GM12878 (cell line): ENCODE measurements at places on chromosomes 2 and 18. TPM values are rescaled to one million over a fixed set of nuclear protein-coding genes. Genes with fewer than 3 reads are reported as not detected.

The M1AP gene
- not detected in 2 replicates for total RNA-seq

The CUL3 gene
- 80.4 and 80.9 TPM in 2 replicates for total RNA-seq

The SESTD1 gene
- 22.6 and 22.7 TPM in 2 replicates for total RNA-seq

The POLR1B gene
- 45.1 and 55.8 TPM in 2 replicates for total RNA-seq

The MCM6 gene
- total RNA-seq = 89.7 and 92.9 TPM in 2 replicates

The GKN1 gene
- not detected in 2 replicates for total RNA-seq

The MEP1B gene
- not detected in 2 replicates for total RNA-seq

The GCG gene
- total RNA-seq = 0.29 TPM in 1 of 2 replicates, not detected in the other

The CD8B2 gene
- not detected in 2 replicates for total RNA-seq

The KIAA2012 gene
- not detected in 2 replicates for total RNA-seq

The INHBB gene
- total RNA-seq = 0.05 and 0.11 TPM in 2 replicates

The RNF152 gene
- total RNA-seq = 0.03 TPM in 2 replicates

The ANO7 gene
- 0.88 and 1.4 TPM in 2 replicates for total RNA-seq

DNA sequence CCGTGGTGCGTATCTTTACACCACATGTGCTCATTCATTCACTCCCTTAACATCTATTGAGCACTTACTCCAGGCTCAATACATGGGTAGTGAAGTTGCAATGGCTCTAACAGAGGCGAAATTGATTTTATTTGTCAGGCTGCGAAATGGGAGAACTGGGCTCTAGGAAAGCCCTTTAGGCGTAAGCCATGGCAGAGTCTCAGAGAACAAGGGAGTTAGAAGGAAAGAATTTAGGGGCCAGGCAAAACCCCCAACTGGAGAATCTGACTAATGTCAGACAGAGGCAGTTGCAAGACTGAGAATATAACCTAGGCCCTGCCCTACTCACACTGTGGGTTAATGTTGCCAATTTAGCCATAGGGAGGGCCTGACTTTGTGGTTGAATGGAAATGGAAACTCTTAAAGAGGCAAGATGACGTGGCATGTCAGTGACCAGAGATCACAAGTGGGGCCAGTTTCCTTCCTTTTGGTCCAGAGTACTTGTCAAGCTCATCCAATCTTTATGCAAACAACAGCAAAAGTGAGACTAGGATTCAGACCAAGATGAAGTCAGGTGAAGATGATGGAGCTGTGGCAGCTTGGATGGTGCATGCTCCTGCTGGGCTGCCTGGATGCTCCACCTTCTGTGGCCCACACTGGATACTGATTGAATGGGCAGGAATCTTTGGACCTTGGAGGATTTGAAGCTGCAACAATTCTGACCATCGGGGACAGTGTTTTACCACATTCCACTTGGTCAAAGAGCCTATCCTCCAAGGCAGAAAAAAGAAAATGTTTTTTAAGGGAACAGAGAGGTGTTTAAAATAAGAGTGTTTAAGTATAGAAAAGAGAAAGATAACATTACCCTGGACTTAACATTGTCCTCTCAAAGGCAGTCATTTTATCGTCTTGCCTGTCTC is 92.2 kb downstream of the CAPN13 start:
- DNase-seq = no peak

GRCh38 chr18:67540559-67540958 is 24.0 kb upstream of the DSEL start:
- DNase-seq = no peak

DNA sequence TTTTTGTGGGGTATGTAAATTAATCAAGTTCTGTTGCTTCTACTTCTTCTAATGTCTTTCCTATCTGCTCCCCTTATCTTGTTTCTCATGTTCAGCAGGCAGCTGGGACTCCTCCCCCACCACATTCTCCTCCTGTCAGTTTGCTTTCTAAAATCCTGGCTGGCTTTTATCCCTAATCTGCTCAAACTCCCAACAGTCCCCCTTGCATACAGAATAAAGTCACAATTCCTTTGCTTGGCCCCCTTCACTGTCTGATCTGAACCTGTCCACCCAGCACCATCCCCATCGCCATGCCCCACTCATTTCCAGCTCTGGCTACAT is 2.2 kb downstream of the CFAP221 start:
- no peak for DNase-seq

DNA sequence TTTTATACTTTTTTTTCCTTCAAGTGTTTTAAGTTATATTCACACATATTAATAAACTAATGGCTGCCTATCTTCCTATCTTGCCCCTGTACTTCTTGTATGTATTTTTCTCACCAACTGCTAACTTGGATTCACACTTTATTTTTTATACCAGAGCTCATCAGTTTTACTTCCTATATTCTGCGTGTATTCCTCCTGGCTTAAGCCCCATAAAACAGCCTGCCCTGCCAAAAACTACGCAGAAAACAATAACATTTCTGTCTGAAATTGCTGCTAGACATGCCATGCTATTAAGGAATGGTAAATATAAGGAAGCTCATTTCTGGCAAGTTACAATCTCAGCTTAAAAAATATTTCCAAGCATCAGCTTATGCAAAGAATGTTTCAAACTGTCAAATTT is 172.3 kb downstream of the UBE2E3 start:
- no peak for DNase-seq

DNA sequence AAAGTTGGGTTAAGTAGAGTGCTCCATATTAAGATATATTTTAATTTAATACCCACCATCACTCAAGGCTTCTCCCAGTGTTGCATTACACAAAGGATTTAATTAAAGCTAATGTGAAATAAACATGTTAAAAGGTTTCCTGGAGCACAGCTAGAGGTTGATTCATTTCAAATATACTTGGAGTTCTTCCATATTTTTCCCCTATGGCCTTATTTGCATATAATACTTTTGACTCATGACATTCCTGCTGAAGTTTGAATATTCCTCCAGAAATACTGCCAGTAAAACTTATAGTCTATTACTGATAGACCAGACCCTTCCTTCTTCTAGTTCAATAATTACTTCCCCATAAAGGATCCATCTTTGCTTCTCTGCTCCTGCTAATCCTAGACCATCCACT is 227.5 kb downstream of the GULP1 start:
- no peak for DNase-seq

GRCh38 chr2:58514252-58514651 is 273.1 kb upstream of the FANCL start:
- no peak for DNase-seq

- no peak for DNase-seq
Observed at GRCh38 chr2:150640039-150640438, 152.6 kb upstream of the RND3 start.

- DNase-seq = no peak
Observed at GRCh38 chr2:236527159-236527630, 42.4 kb upstream of the ACKR3 start.

- DNase-seq = no peak
Observed at GRCh38 chr2:144560251-144560650, 40.3 kb upstream of the ZEB2 start.

DNA sequence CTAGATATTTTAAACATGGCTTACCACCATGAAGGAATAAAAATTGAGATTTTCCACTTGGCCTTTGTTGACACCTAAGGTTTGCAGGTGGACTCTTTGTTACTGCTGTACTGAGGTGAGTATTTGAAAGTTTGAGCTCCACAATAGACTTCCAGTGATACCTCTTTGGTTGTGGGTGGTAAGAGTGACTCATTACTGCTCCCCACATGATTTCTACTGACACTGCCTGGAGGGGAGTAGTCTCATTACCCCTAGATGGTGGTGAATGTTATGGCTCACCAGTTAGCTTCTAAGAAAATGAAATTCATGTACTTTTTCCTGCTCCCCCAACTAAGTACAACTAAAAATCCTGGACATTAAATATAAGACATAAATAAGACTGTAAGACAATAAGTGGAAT is 1183.1 kb upstream of the TMEFF2 start:
- no peak for DNase-seq

- no peak for DNase-seq
Observed at GRCh38 chr2:51291762-51292551, 260.0 kb upstream of the NRXN1 start.

- no peak for DNase-seq
Observed at GRCh38 chr18:22560275-22560610, 142.5 kb upstream of the CTAGE1 start.

- no peak for DNase-seq
Observed at GRCh38 chr2:217195016-217195415, 335.2 kb upstream of the TNP1 start.

- no peak for DNase-seq
Observed at GRCh38 chr18:77984178-77984577, 734.5 kb downstream of the GALR1 start.

DNA sequence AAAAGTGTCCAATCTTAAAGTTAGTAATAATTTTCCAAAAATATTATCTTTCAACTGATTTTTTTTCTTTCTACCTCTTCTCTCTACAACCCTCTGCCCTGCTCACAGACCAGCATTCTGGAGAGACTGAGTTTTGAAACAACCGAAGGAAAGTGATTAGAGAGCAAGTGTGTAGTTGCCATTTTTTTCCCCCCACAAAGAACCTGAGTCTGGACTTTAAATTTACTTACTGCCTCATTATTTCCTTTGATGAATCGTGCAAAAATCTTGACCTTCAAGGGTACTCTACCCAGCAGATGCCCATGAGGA is 63.4 kb upstream of the NEUROD1 start:
- DNase-seq = no peak

DNA sequence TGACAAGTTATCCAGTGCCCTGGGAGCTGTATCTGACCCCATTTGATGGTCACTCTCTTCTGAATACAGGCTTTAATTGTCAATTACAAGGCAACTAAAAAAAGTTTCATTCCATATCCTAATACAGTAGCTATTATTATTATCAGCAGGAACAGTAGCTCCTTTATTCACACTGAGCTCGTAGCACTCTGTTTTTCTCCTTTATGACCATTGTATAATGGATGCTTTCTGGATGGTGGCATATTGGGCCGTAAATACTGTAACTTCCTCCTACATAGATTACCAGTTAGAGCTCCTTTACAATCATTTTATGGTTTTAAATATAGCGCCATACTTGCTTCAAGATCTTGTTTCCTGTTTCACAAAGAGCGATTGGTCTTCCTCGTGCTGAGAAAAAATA is 1040.3 kb downstream of the TSN start:
- no peak for DNase-seq

GRCh38 chr18:63981719-63982118 is 11.8 kb downstream of the SERPINB8 start:
- DNase-seq = no peak

DNA sequence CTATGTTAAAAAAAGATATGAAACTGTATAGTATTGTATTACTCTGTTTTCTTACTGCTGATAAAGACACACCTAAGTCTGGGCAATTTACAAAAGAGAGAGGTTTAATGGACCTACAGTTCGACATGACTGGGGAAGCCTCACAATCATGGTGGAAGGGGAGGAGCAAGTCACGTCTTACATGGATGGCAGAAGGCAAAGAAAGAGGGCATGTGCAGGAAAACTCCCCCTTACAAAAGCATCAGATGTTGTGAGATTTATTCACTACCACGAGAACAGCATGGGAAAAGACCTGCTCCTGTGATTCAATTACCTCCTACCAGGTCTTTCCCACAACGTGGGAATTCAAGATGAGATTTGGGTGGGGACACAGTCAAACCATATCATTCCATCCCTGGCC is 57.0 kb downstream of the NCOA1 start:
- DNase-seq = no peak

DNA sequence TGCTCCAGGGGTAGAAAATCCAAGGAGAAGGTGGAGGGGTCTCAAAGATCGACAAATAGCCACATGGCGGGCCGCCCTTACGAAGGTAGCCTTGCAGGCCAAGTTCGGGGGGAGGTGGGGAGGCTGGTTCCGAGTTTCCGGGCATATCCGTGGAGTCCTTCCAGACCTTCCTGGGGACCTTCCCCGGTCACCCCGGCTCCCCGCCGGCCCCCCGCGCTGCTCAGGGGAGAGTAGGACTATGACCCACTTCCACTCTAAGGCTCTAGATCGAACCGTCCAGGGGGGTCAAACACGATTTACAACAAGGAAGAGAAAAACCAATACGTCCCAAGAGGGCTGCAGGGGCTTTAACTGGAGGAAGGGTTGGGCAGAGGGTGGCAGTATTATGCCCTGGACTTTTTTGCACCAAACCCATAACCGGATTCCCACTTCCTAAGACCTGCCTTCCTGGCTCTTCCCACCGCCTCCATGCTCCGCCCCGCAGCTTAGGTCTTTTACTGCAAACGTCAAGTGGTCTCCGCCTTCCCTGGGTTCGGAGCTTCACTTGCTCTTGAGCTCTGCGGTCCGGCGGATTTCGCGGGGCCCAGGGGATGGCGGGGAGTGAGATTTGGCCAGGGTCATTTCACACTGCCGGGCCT is 779 bp upstream of the LYPD6 start:
- DNase-seq = no peak

GRCh38 chr2:204900487-204900886 is 355.2 kb downstream of the PARD3B start:
- DNase-seq = no peak

GRCh38 chr2:19072161-19072560 is 286.3 kb downstream of the OSR1 start:
- DNase-seq = no peak

- no peak for DNase-seq
Observed at GRCh38 chr2:42809819-42810120, 17.4 kb upstream of the HAAO start.

DNA sequence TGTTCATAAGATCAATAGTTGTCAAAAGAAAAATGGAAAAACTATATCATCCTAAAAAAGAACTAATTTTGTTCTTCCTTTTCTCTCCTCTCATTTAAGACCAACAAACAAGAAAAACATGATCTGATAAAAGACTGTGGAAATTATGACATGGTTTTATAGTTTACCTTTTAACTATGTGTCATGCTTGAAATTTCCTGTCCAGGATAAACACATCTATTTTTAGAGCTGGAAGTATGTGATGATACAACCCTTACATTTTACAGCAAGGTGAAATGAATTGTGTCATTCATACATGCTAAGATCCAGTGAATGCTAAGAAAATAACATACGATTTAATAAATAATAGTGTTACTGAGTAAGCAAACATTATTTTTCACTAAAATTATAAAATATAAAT is 89.9 kb downstream of the GULP1 start:
- DNase-seq = no peak

DNA sequence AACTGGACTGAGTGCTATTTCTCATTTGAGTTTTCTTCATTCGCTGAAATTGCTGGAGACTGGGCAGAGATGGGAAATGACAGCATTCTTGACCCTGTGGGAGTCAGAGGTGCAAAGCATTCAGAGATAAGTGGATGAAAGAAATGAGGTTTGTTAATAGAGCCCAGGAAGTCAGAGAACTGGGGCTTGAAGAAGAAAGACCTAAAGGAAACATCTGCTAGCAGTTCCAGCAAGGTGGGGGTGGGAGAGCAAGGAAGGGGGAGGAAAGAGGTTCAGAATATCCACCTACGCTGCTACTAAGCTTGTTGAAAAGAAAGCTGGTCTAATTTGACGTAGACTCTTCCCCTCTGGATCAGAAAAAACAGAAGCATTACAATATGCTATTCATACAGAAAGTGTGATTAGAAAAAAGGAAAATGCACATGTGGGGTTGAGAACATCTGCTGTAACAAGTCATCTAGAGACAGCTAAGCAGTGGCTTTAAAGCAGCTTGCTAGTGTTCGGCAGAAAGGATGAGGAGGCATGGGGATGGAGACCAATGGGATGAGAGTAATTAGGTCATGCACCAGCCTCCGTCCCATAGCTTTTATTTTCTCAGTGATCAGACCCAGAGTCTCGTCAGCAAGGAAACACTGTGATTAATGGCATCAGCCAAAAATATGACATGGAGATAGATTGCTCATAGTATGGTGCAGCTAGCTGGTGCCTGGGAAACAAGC is 29.7 kb downstream of the NAB1 start:
- peak; percentile 86 for DNase-seq
